ENCODE measurements at places on chromosomes 4 and X. TPM values are rescaled to one million over a fixed set of nuclear protein-coding genes. Genes with fewer than 3 reads are reported as not detected.

The FRMD7 gene
- not detected for polyA plus RNA-seq

The CFAP99 gene
- polyA plus RNA-seq: 0.32 TPM

The MEPE gene
- not detected for polyA plus RNA-seq

The UGT2A2 gene
- not detected for polyA plus RNA-seq

The POLN gene
- polyA plus RNA-seq: 2.8 TPM

The GYPB gene
- 2.5 TPM for polyA plus RNA-seq

The FAM9B gene
- not detected for polyA plus RNA-seq

The HERC3 gene
- 64.8 TPM for polyA plus RNA-seq

The HHIP gene
- 1.1 TPM for polyA plus RNA-seq

The OCIAD1 gene
- 891 TPM for polyA plus RNA-seq

The GPAT3 gene
- 9.3 TPM for polyA plus RNA-seq

The KCTD8 gene
- polyA plus RNA-seq: 262 TPM

The FSTL5 gene
- polyA plus RNA-seq: 24.0 TPM

The USP51 gene
- polyA plus RNA-seq: 2.5 TPM

The SLC10A4 gene
- polyA plus RNA-seq: not detected

The SLITRK4 gene
- 0.36 TPM for polyA plus RNA-seq

The RRAGB gene
- 38.7 TPM for polyA plus RNA-seq

The C4orf36 gene
- not detected for polyA plus RNA-seq

The SMR3B gene
- polyA plus RNA-seq: not detected

The GAB1 gene
- 2.8 TPM for polyA plus RNA-seq

The PYURF gene
- polyA plus RNA-seq: 141 TPM

The SRPK3 gene
- polyA plus RNA-seq: not detected

The ETNPPL gene
- polyA plus RNA-seq: 5.8 TPM

The MAGED2 gene
- 70.1 TPM for polyA plus RNA-seq

The MAGEE2 gene
- not detected for polyA plus RNA-seq

The RTL5 gene
- polyA plus RNA-seq: 3.5 TPM

The SSX4B gene
- not detected for polyA plus RNA-seq

The UGT2B11 gene
- not detected for polyA plus RNA-seq

The ELOVL6 gene
- polyA plus RNA-seq: 70.1 TPM

The RBM46 gene
- polyA plus RNA-seq: not detected

The PHOX2B gene
- polyA plus RNA-seq: not detected

The DDIT4L gene
- polyA plus RNA-seq: 1.8 TPM

The HERC5 gene
- polyA plus RNA-seq: not detected

The TENM3 gene
- 70.0 TPM for polyA plus RNA-seq

The HSFX1 gene
- polyA plus RNA-seq: not detected

The ARSJ gene
- polyA plus RNA-seq: 0.85 TPM
